IMR-90 (cell line): ENCODE measurements at places on chromosomes 11 and 22. TPM values are rescaled to one million over a fixed set of nuclear protein-coding genes. Genes with fewer than 3 reads are reported as not detected.

SPINDOC gene
- total RNA-seq, result 10.0 and 11.9 TPM in 2 replicates

DNA sequence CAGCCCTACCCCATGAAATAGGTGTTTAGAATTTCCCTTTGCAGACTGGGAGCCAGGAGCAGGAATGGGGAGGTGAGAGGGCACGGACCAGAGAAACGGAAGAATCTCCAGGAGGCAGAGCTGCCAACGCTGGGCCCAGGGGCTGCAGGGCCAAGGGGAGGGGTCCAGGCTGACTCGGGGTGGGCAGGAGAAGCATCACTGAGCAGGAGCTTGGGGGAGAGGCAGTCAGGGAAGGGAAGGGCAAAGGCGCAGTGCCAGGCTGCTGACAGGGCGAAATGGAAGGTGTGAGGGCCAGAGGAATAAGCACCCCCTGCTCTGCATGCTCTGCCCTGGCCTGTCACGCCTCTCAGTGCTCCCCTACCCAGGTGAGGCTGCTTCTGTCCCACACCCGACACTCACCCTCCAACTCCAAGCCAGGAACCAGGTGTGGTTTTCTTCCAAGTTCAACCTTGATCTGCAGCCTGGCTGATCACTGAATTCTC lies 14.5 kb downstream of the LRRC32 start:
- no peaks in the 10 kb centered on the region for H3K27me3 ChIP-seq
- H3K27ac ChIP-seq, result no peak overlapping the region
- peaks cover 9% of the 10 kb centered on the region; the same call in 1 of the 2 replicates for H3K36me3 ChIP-seq
- DNase-seq, result no peak

TIMP3 gene
- total RNA-seq, result 98.8 and 108 TPM in 2 replicates

BLID gene
- 25.8 and 30.8 TPM in 2 replicates for total RNA-seq

EIF3D gene
- total RNA-seq, result 512 and 746 TPM in 2 replicates

MS4A12 gene
- total RNA-seq, result not detected in 2 replicates

KCNQ1OT1 gene
- total RNA-seq, result 1.9 and 2.0 TPM in 2 replicates

DNA sequence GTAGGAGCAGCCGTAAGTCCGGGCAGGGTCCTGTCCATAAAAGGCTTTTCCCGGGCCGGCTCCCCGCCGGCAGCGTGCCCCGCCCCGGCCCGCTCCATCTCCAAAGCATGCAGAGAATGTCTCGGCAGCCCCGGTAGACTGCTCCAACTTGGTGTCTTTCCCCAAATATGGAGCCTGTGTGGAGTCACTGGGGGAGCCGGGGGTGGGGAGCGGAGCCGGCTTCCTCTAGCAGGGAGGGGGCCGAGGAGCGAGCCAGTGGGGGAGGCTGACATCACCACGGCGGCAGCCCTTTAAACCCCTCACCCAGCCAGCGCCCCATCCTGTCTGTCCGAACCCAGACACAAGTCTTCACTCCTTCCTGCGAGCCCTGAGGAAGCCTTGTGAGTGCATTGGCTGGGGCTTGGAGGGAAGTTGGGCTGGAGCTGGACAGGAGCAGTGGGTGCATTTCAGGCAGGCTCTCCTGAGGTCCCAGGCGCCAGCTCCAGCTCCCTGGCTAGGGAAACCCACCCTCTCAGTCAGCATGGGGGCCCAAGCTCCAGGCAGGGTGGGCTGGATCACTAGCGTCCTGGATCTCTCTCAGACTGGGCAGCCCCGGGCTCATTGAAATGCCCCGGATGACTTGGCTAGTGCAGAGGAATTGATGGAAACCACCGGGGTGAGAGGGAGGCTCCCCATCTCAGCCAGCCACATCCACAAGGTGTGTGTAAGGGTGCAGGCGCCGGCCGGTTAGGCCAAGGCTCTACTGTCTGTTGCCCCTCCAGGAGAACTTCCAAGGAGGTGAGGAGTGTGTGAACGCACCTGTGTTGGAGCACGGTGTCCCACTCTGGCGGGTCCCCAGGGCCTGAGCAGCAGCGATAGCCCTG lies at the start of gene TAGLN:
Gene TAGLN, plus strand, starts transcription at position 318 of the 863 bp plus-strand sequence. CDS start 3,644 bp downstream, outside the sequence.
- H3K27me3 ChIP-seq, result no peaks in the 10 kb centered on the region
- peak within 1 kb of the TSS; percentile 49 for H3K4me3 ChIP-seq
- DNase-seq, result peak; percentile 94
- H3K36me3 ChIP-seq, result peaks cover 39% of the 10 kb centered on the region
- H3K4me1 ChIP-seq, result peaks cover 40% of the 10 kb centered on the region

SMTNL1 gene
- not detected in 2 replicates for total RNA-seq

DNA sequence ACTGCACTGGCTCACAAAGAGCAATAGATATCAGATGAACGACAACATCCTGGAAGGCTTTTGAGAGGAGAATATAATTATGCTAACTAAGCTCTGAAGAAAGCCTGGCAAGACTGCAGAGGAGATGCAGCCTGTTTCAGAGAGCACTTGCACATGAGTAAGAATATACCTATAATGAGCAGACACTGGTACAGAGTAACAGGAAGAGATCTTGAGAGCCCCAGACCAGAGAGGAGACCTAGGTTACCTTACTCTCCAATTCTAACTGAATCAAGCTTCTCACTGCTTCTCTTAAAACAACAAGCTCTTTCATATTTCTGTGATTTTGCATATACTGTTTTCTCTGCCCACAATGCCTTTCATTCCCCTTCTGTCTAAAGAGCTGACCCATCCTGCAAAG lies 66.5 kb downstream of the FAM168A start:
- no peaks in the 10 kb centered on the region for H3K27me3 ChIP-seq
- no peak overlapping the region for H3K27ac ChIP-seq
- no peaks in the 10 kb centered on the region for H3K36me3 ChIP-seq
- H3K4me1 ChIP-seq, result peaks cover 11% of the 10 kb centered on the region; the same call in 1 of the 2 replicates
- DNase-seq, result no peak

CRYBB2 gene
- total RNA-seq, result not detected in 2 replicates

GRCh38 chr11:108838792-108839105 lies 173.9 kb downstream of the DDX10 start:
- H3K4me3 ChIP-seq, result no peak overlapping the region
- H3K27me3 ChIP-seq, result no peaks in the 10 kb centered on the region
- H3K27ac ChIP-seq, result no peak overlapping the region

- H3K27me3 ChIP-seq, result no peaks in the 10 kb centered on the region
- DNase-seq, result no peak
- no peaks in the 10 kb centered on the region for H3K4me1 ChIP-seq
- H3K27ac ChIP-seq, result no peak overlapping the region
- H3K36me3 ChIP-seq, result no peaks in the 10 kb centered on the region
Measured at GRCh38 chr11:106950067-106950491, 68.2 kb downstream of the GUCY1A2 start.

GRCh38 chr11:111796696-111797095 lies 30.5 kb upstream of the PPP2R1B start:
- no peak overlapping the region for H3K27ac ChIP-seq
- H3K27me3 ChIP-seq, result no peaks in the 10 kb centered on the region
- H3K4me1 ChIP-seq, result peaks cover 7% of the 10 kb centered on the region; the same call in 1 of the 2 replicates
- no peak overlapping the region for H3K4me3 ChIP-seq

GRCh38 chr11:75350743-75351540 lies 519 bp downstream of the ARRB1 start:
- H3K27ac ChIP-seq, result peak overlapping the region; percentile 49
- DNase-seq, result peak; percentile 46
- peaks cover 39% of the 10 kb centered on the region for H3K4me1 ChIP-seq

- H3K36me3 ChIP-seq, result no peaks in the 10 kb centered on the region
- no peaks in the 10 kb centered on the region; the same call in 1 of the 2 replicates for H3K4me1 ChIP-seq
- H3K4me3 ChIP-seq, result no peak overlapping the region
- no peak for DNase-seq
Measured at GRCh38 chr11:31807799-31808667, 3.1 kb downstream of the PAX6 start.

OTOG gene
- not detected in 2 replicates for total RNA-seq

DNA sequence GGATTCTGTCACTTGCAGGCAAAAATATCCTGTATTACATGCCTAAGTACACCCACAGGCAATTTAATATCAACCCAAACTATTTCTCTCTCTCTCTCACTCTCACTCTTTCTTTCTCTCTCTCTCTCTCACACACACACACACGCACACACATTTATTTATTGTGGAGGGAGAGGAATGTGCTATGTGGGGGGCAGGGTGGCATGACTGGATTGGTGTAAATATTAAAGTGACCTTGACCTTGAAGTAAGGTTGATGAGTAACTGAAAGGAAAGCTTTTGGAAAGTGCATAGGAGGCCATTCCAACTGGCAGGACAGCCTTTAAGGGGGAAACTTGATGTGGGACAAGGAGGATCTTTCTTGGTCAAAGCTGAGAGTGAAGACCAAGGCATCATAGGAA lies 589.7 kb upstream of the KIRREL3 start:
- no peak for DNase-seq
- H3K4me3 ChIP-seq, result no peak overlapping the region
- no peaks in the 10 kb centered on the region; the same call in 1 of the 2 replicates for H3K27me3 ChIP-seq
- H3K27ac ChIP-seq, result no peak overlapping the region
- no peaks in the 10 kb centered on the region for H3K4me1 ChIP-seq
- no peaks in the 10 kb centered on the region for H3K36me3 ChIP-seq

DNA sequence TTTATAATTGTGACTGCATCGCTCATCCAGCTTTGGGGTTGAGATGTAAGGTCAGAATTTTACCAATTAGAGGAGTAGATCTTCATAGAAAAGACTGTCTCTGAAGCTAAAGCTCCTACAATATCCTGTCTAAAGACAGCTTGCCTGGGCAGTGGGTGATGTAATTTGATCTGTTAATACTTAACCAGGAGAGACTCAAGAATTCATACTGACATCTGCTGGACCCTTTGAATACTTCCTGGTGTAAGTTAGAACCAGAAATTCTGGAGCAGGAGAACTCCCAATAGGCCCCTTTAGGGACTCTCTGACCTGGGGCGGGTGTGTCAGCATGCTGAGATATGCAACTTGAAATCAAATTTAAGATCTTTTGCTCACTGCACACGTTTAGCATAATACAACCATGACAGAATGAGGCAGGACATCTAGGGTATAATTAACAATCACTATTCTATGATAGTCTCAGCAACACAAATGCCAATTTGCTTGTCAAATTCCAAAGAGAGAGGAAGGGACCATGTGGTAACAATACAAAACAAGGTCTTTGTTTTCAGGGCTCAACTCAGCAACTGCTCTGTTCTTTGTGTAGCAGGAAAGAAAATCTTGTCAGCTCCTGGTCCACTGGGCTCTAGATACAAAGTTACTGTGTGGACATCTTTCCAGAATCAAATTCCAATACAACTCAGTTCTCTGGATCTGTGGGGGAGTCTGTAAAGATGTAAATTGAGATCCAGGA lies 143.9 kb downstream of the INSC start:
- peaks cover 2% of the 10 kb centered on the region; the same call in 1 of the 2 replicates for H3K27me3 ChIP-seq
- H3K4me1 ChIP-seq, result no peaks in the 10 kb centered on the region
- H3K27ac ChIP-seq, result no peak overlapping the region
- no peak overlapping the region for H3K4me3 ChIP-seq

- no peak overlapping the region for H3K27ac ChIP-seq
- DNase-seq, result no peak
- no peak overlapping the region for H3K4me3 ChIP-seq
- no peaks in the 10 kb centered on the region for H3K36me3 ChIP-seq
- no peaks in the 10 kb centered on the region for H3K4me1 ChIP-seq
- no peaks in the 10 kb centered on the region for H3K27me3 ChIP-seq
Measured at GRCh38 chr11:134656861-134657540, 245.0 kb upstream of the B3GAT1 start.
